Upper lobe of left lung (tissue), 6 donors: ENCODE measurements at places on chromosomes 1 and 21.
A peak's percentile ranks its signal among the peaks of the same experiment; 100 is the strongest.

- DNase-seq, result no peak
Observed at GRCh38 chr21:46028573-46029091, 47.1 kb downstream of the COL6A1 start.

- no peak for DNase-seq
Observed at GRCh38 chr1:155697046-155697445, 8.2 kb downstream of the DAP3 start.

DNA sequence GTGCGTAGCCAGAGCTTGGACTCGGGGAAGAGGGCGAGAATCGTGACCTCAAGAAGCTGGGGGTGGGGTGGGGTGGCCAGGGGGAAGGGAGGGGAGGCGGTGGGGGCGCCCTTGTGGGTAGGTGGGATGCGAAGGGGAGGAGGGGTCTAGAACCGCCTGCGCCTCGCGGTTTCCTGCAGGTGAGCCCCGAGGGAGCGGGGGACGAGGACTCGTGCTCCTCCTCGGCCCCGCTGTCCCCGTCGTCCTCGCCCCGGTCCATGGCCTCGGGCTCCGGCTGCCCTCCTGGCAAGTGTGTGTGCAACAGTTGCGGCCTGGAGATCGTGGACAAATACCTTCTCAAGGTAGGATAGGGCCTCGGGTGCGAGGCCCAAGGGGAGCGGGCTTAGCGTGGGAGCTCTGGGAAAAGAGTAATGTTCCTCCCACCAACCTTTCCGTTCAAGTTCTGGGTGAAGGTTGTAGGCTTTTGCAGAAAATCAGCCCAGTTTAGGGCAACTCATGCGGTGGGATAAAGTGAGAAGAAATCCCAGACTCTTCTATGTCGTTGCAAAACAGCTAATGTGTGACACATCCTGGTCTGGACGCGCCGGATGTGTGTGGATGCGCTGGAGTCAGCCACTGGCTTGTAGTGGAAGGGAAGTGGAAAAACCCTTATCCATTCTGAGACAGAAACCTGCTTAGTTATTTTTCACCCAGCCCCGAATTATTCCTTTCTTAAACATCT lies 2.9 kb downstream of the LHX8 start:
- DNase-seq, result no peak

- no peak for DNase-seq
Observed at GRCh38 chr1:244273845-244274619, 177.7 kb downstream of the ADSS2 start.

- no peak for DNase-seq
Observed at GRCh38 chr1:200732438-200732837, 6.3 kb upstream of the CAMSAP2 start.

GRCh38 chr1:42822800-42823392 lies 5.7 kb upstream of the SVBP start:
- DNase-seq, result no peak

- no peak for DNase-seq
Observed at GRCh38 chr1:172286629-172287076, 133.8 kb upstream of the C1orf105 start.

- no peak for DNase-seq
Observed at GRCh38 chr1:36573445-36573844, 90.7 kb upstream of the CSF3R start.

- DNase-seq, result no peak
Observed at GRCh38 chr1:16095447-16095846, 22.0 kb upstream of the FAM131C start.

DNA sequence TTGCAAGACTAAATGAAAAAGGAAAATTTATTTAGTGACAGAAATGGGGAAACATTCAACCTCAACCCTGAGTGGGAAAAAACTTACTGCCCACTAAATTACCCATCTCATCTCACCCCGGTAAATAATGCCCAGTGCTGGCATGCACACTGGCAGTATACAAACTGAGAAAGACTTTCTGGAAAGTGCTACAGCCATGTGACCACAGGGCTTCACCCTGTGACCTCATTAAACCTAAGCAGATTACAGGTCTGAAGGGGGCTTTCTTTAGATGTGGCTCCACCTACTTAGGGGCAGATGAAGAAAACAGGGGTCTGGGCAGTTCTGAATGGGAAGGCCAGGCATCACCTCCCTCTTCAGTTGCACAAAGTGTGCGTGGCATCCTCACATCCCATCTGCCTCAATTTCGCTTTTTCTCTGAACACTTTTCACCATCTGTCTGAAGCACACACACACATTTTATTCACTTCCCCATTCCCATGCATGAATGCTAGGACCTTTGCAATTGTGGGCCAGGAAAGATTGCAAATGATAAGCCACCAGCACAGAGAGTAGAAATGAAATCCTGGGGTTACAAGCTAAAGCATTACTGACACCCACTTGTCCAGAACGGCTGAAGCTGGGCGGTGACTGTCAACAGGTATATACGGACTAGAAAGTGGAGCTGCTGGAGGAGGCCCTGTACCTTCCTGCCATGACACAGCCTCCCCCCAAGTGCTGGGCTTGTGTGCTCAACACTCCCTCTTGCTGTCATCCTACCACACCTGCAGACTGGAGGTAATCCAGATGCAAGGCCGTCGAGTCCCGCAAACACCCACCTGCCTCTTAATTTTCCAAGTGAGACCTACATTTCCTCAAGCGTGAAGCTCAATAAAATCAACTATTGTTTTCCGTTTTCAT lies 2.7 kb downstream of the NADK start:
- DNase-seq, result peak; percentile 50

DNA sequence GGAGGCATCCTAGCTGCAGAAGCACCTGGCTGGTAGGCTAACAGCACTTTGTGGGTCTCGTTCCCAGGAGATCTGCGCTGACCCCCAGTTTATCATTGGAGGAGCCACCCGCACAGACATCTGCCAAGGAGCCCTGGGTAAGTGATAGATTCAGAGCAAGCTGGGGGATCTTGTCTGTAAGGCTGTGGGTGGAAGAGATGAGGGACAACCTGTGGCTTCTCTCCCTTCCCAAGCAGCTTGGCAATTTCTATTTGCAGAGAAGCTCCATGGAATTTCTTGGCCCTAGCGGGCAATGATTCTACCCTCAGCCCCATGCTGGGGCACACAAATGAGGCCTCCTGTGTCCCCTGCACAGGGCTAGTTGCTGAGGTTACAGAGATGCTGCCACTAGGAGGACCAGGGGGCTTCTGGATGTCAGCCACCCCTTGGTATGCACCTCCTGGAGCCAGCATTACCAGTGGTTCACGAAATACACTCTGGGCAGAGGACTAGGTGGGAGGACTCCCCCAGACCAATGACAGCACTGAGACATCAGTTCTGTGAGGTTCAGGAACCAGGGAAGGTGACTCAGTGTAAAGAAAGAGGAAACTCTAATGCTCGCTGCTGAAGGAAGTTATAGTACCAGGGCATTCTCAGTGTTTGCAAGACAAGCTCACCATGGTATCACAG lies 5.5 kb downstream of the CAPN2 start:
- DNase-seq, result no peak

DNA sequence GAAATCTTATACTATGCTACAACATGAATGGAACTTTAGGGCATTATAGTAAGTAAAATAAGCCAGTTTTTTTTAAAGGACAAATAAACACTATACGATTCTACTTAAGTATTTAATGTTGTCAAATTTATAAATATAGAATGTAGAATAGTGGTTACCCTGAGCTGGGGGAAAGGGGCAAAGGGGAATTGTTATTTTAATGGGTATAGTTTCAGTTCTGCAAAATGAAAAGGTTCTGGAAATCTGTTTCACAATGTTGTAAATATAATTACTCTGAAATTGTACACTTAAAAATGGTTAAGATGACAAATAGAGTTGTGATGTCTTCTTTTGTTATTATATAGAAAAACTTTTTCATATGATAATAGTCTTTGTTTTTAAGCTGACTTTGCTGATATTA lies 366.3 kb downstream of the MRPL39 start:
- DNase-seq, result no peak

DNA sequence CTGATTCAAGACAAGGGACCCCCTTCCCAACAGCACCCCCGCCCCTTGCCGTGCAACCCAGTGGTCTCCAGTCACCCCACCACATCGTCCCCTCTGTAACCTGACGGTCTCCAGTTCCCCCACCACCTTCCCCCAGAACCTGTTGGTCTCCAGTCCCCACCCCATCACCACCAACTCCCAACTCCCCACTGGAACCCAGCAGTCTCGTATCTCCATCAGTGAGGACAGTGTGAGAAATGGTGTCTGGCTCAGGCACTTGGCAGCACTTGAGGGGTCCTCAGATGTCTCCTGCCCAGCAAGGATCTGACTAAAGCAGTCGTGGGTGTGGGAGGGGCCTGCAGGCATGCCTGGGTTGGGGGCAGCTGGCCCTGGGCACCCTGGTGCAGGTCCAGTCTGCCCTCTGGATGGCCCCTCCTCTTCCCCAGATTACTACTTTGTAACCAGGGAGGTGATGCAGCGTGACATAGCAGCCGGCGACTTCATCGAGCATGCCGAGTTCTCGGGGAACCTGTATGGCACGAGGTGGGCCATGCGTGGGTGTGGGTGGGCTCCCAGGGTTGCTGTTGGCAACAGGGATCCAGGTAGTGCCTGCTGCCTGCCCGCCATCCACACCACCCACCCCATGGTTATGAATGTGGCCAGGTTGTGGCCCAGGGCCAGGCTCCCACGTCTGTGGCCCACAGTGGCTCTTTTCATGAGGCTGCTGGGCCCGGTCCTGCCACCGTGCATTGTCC lies 3.1 kb upstream of the GJC2 start:
- no peak for DNase-seq

DNA sequence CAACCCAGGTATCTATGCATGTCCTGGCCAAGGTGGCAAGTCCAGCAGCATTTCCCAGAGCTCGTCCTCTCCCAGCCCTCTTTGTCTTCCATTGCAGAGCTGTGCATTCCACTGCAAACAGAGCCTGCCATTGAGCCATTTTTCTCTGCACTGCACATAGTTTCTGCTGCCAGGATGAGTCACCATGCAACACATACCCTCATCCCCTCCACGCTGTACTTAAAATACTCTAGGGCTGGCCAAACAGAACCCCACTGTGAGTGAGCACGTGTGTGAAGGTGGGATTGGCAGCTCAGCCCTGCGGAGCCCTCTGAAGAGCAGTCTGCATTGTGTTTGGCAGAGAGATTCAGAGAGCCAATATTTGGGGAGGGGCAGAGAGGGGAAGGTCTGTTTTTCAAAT lies 3.9 kb upstream of the ATP1B1 start:
- DNase-seq, result peak; percentile 68

- DNase-seq, result no peak
Observed at GRCh38 chr1:86912281-86912900, 1.5 kb downstream of the SELENOF start.

DNA sequence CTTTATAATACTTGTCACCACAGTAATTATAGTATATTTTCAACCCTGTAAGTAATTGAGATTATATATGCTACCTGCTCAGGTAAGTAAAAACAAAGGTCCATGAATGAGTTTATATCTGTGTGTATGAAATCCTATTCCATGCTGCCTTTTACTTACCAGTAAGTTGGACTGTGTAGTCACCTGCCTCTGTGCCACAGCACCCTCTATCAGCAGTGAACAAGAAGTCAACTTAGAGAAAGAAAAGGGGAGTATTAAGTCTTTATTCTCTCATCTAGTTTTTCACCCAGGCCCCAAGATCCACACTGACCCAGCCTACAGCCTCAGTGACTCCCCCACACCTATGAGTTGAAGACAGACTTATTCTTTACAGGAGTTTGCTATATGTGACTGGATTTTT lies 36.9 kb upstream of the IFI16 start:
- no peak for DNase-seq

DNA sequence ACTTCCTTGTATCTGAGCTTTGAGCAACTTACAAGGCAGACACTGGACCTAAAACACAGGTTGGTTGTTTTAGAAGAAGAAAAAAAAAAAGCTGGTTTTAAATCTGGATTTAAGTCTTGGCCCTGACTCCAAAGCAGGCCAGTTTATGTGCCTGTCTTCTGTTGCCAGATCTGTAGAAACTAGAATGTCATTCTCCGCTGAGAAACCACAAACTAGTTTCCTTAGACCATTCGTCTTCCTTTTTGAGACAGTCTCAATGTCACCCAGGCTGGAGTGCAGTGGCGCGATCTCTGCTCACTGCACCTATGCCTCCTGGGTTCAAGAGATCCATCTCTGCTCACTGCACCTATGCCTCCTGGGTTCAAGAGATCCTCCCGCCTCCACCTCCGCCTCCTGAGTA lies 33.9 kb downstream of the APP start:
- DNase-seq, result no peak

GRCh38 chr1:154962156-154962749 lies 671 bp upstream of the PYGO2 start:
- DNase-seq, result no peak

DNA sequence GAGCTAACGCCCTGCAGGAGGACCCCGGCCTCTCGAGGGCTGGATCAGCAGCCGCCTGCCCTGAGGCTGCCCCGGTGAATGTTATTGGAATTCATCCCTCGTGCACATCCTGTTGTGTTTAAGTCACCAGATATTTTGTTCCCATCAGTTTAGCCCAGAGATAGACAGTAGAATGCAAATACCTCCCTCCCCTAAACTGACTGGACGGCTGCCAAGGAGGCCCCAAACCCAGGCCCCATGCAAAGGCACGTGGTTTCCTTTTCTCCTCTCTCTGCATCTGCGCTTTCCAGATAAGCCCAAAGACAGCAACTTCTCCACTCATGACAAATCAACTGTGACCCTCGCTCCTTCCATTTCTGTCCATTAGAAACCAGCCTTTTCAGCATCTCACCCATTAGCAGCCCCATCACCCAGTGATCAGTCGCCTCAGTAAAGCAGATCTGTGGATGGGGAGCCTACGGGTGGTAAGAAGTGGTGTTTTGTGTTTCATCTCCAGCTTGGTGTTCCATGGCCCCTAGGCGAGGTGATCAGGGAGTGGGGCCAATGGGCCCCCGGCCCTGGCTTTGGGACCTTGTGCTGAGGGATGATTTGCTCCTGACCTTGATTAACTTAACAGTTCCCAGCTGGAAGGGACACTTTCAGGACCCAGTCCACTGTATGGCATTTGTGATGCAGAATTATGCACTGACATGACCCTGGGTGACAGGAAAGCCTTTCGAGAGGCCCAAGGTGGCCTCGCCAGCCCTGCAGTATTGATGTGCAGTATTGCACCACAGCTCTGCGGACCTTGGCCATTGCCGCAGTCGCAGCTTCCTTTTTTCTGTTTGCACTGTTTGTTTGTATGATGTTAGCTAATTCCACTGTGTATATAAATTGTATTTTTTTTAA lies 5.2 kb downstream of the NPPA start:
- DNase-seq, result no peak

DNA sequence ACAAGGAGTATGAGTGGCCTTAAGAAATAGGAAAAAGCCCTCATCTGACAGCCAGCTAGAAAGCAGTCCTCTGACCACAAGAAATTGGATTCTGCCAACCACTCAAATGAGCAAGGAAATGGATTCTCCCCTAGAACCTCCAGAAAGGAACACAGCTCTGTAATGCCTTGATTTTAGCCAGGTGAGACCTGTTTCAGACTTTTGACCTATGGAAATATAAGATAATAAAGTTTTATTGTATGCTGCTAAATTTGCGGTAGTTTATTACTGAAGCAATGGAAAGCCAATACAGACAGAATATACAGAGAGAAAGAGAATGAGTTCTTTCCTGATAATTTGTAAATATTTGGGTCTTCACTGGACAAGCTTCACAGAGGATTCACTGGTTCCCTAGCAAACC lies 28.8 kb upstream of the SELE start:
- no peak for DNase-seq

- DNase-seq, result no peak
Observed at GRCh38 chr21:25025596-25025995, 581.7 kb downstream of the MRPL39 start.

GRCh38 chr1:43382027-43382779 lies 7.4 kb downstream of the MED8 start:
- DNase-seq, result no peak
